Inflammatory macrophage (primary cell): ENCODE measurements at places on chromosomes 4 and X.
A peak's percentile ranks its signal among the peaks of the same experiment; 100 is the strongest.

DNA sequence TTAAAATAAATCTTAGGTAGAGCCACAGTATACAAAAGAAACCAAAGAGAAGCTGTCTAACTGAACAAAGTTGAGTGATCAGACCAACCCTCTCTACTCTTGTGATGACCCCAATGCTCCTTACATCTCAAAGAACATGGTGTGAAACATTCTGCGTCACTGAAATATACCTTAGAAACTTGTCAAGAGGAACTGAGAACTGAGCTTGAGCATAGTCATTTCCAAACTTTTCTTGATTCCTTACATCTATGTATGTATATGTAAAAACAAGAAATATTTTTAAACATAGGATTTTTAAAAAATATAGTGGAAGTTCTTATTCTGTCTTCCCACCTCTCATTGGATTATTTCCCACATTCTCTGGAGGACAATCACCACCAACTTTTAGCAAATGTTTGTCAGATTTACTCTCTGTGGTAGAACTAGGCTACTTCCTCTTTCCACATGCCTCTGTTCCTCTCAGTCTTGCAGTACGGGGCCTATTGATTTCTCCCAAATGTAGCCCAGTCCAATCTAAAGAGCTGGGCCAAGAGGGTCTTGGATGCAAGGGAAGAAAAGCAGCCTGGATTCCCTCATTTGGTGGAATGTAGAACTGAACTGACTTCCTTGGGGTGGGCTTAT, 98.2 kb upstream of the HHIP start:
- no peak for DNase-seq

DNA sequence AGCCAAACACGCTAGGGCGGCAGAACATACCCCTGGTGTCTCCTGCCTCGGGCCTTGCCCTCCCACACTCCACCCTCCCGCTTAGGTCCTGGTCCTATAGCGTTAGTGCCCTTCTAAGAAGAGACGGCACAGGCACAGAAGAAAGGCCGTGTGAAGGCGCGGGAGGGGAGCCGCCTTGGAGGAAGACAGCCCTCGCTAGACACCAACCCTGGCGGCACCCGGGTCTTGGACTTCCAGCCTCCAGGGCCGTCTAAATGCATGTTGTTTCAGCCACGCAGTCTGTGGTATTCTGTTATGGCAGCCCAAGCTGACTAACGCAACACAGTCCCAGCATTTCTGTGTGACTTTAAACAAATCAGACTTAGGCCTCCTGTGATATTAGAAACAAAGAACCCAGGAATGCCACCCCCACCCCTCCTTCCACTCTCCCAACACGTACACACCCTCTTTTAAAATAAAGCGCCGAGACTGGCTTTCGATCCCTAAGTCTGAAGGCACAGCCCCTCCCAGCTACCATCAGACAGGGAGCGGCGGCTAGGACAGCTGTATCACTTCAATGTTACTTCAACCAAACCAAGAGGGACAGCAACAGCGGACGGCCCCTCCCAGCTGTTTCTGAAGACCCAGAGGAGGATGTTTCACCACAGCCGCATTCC, 128.0 kb downstream of the AFAP1 start:
- no peak for DNase-seq

GRCh38 chr4:69750346-69750745, 10.1 kb downstream of the SULT1B1 start:
- no peak for DNase-seq

DNA sequence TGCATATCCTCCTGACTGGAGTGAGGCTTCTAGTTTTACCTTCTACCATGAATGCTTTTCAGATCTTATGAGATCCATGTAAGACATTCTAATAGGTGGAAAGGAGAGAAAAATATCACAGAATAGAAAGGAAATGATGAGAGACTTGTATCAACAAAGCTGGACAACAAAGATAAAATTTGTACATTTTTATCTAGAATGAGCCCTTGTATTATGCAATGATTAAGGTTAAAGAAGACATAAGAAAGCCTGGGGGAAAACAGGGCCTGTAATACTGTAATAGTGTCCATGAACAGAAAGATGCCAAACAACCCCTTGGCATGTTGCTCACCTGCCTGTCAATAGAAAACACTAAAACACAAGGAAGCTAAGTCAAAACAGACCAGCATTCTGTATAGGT, 44.2 kb upstream of the SCRG1 start:
- no peak for DNase-seq

GRCh38 chr4:168942985-168943384, 67.1 kb downstream of the CBR4 start:
- no peak for DNase-seq

- DNase-seq = no peak
Measured at GRCh38 chr4:4415107-4415805, 28.4 kb downstream of the NSG1 start.

GRCh38 chrX:134236626-134237614, at the start of gene CCDC160:
CCDC160 (plus strand) TSS chrX:134237182; CDS start chrX:134244801, 7,619 bp downstream.
- no peak for DNase-seq

GRCh38 chrX:103356130-103356798, at the start of gene TCEAL9:
TCEAL9 (plus strand) TSS chrX:103356506; CDS start chrX:103357685, 1,179 bp downstream.
- peak; percentile 3 for DNase-seq

DNA sequence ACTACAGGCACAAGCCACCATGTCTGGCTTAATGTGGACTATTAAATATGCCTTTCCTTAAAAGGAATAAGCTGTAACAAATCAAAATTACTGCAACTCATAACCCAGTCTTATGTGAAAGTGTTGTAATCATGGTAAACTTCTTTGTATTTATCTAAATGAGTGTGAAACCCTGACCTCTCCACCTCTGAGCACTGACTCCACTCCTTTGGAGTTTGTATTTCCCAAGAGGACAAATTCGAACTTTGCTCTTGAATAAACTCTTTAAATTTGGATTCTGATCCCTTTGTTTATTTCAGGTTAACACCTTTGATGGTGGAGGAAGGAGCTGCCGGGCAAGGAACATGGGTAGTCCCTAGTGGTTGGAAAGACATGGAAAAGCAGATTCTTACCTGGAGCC, 48.3 kb upstream of the FAM9A start:
- no peak for DNase-seq

GRCh38 chr4:150583287-150584110, 1.5 kb downstream of the MAB21L2 start:
- no peak for DNase-seq

- no peak for DNase-seq
Measured at GRCh38 chr4:151991001-151991883, 230.4 kb upstream of the GATB start.
